Epithelial cell of proximal tubule (primary cell): ENCODE measurements at places on chromosomes 1 and 21. TPM values are rescaled to one million over a fixed set of nuclear protein-coding genes. Genes with fewer than 3 reads are reported as not detected.

DNA sequence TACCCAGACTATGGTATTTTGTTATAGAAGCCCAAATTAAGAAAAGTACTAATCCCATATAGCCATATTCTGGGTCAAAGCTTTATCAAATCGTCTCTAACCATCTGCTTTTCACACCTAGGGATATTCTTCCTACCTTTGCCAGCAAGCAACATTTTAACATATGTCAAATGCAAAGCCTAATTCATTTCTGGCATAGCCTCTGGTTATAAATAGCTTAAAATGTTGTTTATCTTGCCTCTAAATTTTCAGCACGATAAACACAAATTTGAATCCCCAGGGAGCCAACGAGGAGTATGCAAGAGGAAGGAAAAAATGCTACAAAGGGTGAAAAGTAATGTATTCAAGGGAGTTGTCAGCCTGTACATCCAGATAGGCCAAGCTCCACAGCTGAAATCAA lies 357.2 kb downstream of the KCNH1 start:
- DNase-seq = no peak

- DNase-seq = no peak
Observed at GRCh38 chr1:228105996-228106799, 2.9 kb downstream of the MRPL55 start.

Gene HNRNPCL2
- total RNA-seq = not detected in 2 replicates

Gene TRIM63
- not detected in 2 replicates for total RNA-seq

- DNase-seq = no peak
Observed at GRCh38 chr1:163240705-163241104, 38.0 kb upstream of the RGS5 start.

- DNase-seq = no peak
Observed at GRCh38 chr1:8987881-8988617, 38.2 kb downstream of the SLC2A7 start.

DNA sequence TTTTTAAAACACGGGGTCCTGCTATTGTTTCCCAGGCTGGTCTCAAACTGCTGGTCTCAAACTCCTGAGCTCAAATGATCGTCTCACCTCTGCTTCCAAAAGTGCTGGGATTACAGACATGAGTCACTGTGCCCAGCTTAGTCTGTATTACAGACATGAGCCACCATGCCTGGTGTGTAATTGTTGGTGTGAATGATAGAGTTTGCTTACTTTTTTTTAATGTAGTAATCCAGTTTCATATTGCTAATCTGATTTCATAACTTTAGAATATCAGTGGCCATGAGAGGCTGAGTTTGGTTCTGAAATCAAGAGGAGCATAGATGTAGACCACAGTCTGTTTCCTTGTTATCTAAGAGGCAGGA lies 3.4 kb downstream of the EPB41 start:
- DNase-seq = no peak

Gene APOBEC4
- total RNA-seq = not detected in 2 replicates

Gene MROH7
- not detected in 2 replicates for total RNA-seq

Gene OR6N1
- total RNA-seq = not detected in 2 replicates

- DNase-seq = peak; percentile 91
Observed at GRCh38 chr1:214494706-214495105, 56.7 kb downstream of the PTPN14 start.

- no peak for DNase-seq
Observed at GRCh38 chr21:34824314-34824713, 155.5 kb downstream of the CLIC6 start.

Gene BRDT
- not detected in 2 replicates for total RNA-seq

- DNase-seq = no peak
Observed at GRCh38 chr21:44856131-44856530, 17.4 kb downstream of the PTTG1IP start.

- no peak for DNase-seq
Observed at GRCh38 chr1:20640183-20640597, 6.9 kb downstream of the PINK1 start.

- DNase-seq = no peak
Observed at GRCh38 chr21:45002381-45003204, 62.8 kb downstream of the SLX9 start.

- no peak for DNase-seq
Observed at GRCh38 chr21:14850394-14850793, 214.4 kb downstream of the NRIP1 start.

Gene CRABP2
- 12.2 and 77.1 TPM in 2 replicates for total RNA-seq

Gene LYSMD1
- 4.5 and 7.2 TPM in 2 replicates for total RNA-seq

DNA sequence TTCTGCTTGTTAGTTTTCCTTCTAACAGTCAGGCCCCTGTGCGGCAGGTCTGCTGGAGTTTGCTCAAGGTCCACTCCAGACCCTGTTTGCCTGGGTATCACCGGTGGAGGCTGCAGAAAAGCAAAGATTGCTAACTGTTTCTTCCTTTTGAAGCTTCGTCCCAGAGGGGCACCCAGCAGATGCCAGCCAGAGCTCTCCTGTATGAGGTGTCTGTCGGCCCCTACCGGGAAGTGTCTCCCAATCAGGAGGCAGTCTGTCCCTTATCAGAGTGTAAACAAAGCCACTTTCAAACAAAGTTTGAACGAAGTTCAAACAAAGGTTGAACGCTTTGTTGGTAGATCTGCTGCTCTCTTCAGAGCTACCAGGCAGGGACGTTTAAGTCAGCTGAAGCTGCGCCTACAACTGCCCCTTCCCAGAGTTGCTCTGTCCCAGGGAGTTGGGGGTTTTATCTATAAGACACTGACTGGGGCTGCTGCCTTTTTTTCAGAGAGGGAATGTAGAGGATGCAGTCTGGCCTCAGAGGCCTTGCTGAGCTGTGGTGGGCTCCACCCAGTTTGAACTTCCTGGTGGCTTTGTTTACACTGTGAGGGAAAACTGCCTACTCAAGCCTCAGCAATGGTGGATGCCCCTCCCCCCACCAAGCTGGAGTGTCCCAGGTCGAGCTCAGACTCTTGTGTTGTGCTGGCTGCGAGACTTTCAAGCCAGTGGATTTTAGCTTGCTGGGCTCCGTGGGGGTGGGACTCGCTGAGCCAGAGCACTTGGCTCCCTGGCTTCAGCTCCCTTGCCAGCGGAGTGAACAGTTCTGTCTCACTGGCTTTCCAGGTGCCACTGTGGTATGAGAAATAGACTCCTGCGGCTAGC lies 401.8 kb downstream of the SRGAP2C start:
- no peak for DNase-seq

- DNase-seq = no peak
Observed at GRCh38 chr1:209557221-209557620, 26.3 kb upstream of the CAMK1G start.

DNA sequence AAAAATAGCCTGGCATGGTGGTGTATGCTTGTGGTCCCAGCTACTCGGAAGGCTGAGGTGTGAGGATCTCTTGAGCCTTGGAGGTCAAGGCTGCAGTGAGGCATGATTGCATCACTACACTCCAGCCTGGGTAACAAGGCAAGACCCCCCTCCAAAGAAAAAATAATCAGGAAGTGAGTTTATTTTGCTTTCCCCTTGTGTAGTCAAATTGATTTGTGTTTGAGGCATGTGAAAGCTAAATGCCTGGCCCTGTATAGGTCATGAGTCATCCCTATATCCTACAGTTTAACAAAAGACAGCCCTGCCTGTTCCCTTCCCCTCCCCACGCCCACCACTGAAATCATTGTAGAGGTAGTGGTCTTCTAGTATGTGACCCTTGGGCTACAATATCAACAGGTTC lies 241.4 kb upstream of the JUN start:
- no peak for DNase-seq

Gene GUCA2A
- not detected in 2 replicates for total RNA-seq

Gene SLC19A1
- total RNA-seq = 19.3 and 34.7 TPM in 2 replicates

- DNase-seq = no peak
Observed at GRCh38 chr1:197842646-197843045, 59.8 kb upstream of the C1orf53 start.

DNA sequence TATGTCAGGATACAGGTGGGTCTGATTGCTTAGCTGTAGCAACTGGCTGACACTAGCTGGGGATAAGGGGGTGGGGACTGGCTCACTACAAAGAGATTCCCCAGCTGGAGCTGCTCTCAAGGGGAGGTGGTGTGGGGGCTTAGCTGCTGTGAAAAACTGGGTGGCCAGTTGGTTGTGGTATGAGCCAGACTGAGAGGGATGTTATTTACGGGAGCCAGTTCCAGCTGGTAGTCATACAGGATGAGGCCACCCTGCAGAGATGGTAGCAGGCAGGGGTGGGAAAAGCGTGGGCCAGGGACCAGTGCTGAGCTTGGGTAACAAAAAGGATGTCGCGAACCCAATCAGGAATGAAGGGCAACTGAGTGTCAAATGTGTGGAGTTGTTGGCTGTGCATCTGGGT lies 204.0 kb upstream of the C21orf91 start:
- DNase-seq = no peak

Gene AKNAD1
- not detected in 2 replicates for total RNA-seq

GRCh38 chr21:41580758-41581554 lies 73.0 kb upstream of the TMPRSS2 start:
- DNase-seq = no peak

- DNase-seq = no peak
Observed at GRCh38 chr1:156372876-156373275, 3.9 kb downstream of the RHBG start.

DNA sequence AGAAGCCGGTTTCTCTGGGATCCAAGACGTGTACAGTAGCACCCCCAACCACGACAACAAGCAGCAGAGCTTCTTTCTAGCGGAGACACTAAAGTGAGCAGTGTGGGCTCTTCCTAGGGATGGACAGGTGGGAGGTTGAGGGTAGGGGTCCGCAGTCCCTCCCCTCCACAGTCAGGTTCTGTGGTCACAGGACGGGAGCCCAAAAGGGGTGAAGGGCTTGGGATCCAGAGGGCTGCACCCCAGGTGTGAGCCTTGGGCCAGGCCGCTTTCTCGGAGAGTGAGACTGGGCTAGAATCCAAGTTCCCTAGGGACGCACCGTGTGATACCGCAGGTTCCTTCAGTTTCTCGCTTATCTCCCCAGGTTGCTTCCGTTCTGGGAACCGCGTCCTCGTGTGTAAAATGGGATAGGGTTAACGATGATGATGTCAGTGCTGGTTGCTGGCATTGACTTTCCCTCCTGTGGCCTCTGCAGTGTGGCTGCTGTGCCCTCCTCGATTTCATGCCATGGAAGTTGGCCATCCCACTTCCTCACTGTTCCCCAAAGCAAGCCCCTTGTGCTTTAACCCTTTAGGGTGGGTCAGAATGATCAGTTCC lies 17.3 kb upstream of the SELENON start:
- DNase-seq = no peak

- DNase-seq = peak; percentile 90
Observed at GRCh38 chr1:115179397-115180079, 90.2 kb upstream of the TSPAN2 start.

Gene VANGL2
- total RNA-seq = 5.6 and 7.2 TPM in 2 replicates

DNA sequence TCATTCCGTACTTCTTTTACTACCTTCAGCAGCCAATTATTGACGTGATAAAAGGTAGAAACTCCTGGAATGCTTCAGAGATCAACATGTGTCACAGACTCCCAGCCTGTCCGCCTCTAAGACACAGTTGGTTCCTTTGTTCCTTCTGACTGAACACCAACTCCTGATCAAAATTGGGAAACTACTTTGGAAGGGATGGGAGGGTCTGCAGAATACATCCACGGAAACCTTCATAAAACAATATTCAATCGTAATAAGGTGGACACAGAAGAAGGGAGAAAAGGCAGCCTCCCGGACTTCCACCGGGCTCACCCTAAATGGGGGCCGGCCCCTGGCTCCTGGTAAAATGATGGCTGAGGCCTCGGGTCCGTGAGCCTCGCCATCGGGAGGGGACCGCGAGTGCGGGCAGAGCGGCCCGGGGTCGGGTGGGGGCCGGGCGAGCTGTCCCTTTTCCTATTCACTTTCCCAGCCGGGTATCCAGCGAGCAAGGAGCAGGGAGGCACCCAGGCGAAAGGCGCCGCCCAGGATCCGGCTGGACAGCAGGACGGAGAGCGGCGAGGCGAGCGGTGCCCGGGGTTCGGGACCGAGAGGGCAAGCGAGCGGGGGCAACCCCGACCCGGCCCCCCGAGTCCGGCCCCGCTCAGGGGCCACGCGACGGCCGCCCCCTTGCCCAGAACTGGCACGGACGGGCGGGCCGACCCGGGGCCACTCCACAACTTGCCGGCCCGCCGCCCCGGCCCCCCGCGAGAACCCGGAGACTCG lies 805 bp downstream of the NRIP1 start:
- DNase-seq = no peak

Gene LORICRIN
- not detected in 2 replicates for total RNA-seq

- peak; percentile 29 for DNase-seq
Observed at GRCh38 chr1:222880587-222880986, 65.7 kb downstream of the DISP1 start.

- DNase-seq = no peak
Observed at GRCh38 chr1:4210043-4210442, 310.0 kb upstream of the C1orf174 start.

GRCh38 chr1:173039626-173040025 lies 11.1 kb downstream of the TNFSF18 start:
- DNase-seq = no peak

GRCh38 chr1:165235777-165236291 lies 120.7 kb downstream of the LMX1A start:
- no peak for DNase-seq

DNA sequence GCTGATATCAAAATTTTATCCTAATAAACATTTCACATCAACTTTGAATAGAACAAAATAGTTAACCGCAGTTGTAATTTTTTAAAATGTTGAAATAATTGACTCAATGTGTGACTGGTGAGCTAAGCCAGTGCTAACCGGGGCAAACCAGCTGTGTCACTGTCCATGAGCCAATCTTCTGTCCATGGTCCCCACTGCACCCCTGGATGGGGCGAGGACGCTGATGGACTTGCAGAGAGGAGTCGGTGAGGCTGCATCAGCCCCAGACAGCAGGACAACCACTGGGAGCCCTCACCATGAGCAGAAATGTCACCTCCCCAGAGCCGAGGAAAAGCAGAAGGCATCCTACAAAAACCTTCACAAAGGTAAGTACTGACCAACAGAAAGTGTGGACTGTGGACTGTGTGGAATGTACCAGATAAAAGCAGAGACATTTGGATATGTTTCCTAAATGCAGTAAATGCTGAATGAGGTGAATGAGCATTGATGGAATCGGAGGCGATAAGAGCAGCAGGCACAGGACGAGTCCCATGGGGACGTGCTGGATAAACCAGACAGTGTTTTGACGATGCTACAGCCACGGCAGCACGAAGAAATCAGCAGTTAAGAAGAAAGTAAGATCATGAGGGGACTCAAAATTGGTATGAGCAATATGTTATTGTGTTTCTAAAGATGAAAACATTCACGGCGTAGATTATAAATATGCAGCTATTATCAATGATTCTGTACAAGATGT lies 115.0 kb upstream of the BACE2 start:
- DNase-seq = no peak
